AG04450 (cell line): ENCODE measurements at places on chromosomes 11 and 22.
A peak's percentile ranks its signal among the peaks of the same experiment; 100 is the strongest.

DNA sequence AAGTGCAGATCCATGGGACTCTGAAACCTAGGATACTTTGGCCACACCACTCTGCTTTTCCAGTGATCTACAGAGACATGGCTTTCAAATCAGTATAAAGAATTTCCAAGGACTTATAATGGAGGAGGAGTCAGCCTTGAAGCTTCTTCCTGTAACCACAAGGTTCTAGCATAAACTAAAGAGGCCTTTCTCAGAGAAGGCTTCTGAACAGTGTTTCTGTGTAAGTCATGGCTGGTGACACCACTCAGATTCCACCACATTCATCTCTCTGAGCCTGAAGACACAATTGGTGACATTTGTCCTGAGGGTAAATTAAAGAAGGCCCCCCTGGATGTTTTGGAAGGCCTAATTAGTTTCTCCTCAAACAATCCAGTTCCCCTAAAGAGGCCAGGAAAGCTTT is 29.0 kb upstream of the ADORA2A start:
- DNase-seq: no peak

GRCh38 chr11:130480711-130481140 is 32.3 kb downstream of the ADAMTS15 start:
- DNase-seq: no peak

DNA sequence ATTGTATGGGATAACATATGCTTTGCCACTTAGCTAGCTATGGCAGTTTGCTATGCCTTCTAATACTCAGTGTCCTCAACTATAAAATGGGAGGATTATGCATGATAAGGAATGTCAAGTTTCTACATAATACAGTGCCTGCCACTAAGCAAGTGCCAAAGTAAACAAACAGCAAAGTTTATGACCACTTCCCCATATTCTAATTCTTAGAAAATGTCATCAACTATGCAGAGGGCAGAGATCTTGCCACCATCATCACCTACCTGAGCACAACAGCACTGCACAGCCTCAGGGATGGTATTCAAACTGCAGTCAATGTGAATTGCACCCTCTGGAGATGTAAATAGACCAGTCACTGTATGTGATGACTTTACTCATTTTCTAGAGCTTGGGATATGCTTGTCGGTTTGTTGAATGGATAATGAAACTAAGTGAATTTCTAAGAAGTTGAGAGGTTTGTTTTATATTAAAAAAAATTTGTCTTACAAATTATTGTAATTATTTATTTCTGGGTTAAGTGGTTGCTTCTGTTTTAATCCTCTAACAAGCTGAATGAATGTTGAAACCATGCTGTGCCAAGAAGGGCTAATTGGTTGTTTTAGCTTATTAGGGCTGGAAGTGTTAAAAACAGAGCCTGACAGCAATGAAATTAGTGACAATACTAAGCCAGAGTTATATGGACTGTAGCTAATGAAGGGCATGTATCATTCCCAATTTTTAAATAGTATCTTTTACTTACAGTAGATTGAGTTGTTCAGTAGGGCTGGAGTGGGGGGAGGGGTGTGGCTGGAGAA is 398.4 kb downstream of the CNTN5 start:
- no peak for DNase-seq

GRCh38 chr22:38454353-38455075 is 485 bp downstream of the KCNJ4 start:
- no peak for DNase-seq

DNA sequence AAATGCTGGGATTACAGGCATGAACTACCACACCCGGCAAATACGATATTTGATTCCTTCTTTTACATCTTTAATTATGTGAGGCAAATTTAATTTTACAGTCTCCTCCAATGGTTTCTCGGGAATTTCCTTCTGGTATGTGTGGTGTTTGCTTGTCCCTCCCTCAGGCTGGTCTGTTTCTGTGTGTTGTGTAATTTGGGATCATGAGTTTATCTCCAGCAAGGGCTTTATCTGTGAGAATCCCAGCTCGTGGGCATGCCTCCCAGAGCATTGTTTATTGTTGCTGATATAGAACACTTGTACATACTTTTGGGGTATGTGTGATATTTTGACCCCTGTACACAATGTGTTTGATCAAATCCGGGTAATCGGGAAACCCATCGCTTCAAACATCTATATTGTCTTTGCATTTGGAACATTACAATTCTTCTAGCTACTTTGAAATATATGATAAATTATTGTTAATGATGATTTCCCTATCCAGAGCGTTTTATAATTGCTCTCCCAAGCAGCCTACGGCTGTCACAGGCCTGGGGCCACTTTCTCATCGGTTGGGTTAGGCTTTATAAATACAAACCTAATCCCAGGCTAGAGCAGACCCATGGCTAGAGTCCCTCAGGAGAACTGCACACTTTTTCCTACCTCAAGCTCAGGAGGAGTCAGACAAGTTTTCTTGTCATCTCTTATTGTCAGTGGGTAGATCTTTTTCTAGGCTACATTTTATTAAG is 15.0 kb upstream of the PRR5 start:
- DNase-seq: no peak

GRCh38 chr11:109902764-109903433 is 190.3 kb upstream of the ZC3H12C start:
- DNase-seq: no peak

DNA sequence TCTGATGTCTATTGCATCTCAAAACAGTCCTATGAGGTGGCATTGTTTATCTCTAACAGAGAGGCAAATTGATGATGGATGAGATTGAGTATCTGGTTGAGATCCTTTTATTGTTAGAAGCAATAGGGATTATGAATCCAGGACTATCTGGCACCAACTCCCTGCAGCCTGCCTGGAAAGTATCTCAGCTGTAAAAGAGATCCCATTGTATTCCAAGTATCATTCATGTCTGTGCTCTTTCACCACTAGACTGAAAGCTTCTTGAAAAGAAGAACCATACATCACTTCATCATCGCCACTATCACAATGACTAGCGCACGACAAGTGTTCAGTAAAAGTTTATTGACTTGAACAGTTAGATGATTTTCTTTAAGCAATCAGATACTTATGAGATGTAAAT is 41.9 kb upstream of the PCF11 start:
- no peak for DNase-seq

GRCh38 chr11:116840746-116841296 is 3.4 kb upstream of the APOA1 start:
- DNase-seq: no peak

DNA sequence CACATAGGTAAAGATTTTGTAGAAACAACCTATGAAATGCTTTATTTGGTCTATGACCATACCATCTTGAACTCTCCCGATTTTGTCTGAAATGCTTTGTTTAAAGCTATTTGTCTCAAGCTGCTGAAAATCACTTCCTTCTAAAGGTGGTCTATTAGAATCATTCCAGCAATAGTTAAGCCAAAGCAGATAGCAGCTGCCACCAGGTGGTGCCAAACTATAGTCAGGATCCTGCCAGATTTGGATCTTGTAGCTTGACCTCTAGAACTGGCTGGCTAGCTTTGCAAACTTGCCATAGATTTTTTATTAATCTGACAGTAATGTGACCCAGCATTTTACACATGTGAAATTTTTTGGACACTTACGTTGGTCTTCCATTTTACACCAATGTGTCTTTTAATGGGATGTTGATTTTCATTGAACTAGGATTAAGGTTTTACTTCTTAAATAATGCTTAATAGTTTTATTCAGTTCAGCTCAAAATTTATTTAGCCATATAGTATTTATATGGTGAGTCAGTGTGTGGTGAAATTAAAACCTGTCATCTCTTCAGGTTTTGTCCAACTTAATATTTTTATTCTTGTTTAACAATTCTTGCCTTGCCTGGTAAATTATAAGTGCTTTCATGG is 19.7 kb downstream of the CTR9 start:
- DNase-seq: no peak

DNA sequence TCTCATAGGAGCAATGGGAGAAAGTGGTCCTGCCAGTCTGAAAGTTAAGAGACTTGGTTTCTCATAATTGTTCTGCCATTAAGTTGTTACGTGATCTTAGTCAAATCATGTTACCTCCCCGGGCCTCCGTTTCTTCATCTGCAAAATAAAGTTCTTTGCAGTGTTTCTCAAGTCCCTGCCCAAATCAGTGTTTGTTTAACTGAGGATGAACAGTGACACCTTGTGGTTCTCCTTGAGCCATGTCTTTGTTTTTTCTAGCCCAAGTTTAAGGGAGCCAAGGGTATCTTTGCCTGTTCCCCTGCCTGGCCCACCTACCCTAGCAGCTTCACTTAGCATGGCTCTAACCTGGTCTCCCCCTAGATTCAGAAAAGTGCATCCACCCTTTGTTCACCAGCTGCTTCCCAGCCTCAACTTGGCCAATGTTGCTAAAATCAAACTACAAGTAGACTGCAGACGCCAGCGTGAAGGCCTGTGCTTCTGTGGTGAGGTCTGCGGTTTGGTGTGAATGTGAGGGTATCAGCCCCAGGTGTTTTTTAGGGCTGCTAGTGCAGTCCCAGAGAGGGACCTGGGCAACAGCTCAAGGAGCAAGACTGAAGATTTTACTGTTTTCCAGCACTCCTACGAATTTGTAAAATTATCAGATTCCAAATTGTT is 35.5 kb downstream of the FZD4 start:
- peak; percentile 59 for DNase-seq

DNA sequence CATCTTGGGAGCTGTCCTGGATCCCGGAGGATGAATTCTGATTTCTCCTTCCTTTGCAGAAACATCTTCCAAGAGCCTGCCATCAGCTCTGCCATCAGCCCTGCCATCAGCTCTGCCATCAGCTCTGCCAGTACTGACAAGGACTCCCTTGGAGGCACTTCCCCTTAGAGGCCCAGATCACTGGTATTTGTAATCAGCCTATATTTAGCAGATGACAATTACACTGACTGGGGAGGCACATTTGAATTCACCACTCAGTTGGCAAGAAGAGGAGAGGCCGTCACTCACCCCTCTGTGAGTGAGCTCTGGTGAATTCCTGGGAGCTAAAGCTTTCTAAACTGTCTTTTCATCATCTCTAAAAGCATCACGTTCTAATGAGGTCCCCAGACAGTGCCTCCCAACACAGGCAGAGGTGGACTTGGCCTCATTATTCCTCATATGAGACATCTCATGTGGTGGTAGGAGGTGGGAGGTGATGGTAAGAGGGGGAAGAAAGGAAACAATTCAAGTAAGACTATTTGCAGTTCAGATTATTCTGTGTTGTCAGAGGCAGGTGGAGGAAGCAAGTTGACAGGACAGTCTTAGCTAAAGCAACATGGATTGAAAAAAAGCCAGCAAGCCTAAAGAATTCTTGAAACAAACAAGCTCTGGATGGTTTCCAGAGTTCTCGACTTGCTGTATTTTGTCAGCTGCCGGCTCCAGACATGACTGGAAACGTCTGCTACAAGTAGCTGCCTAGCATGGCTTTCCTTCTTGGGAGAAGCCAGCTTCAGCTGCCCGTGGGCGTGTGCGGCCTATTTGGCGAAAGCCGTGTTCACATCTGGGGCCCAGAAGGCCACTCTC is 771.7 kb downstream of the TBC1D22A start:
- DNase-seq: no peak

GRCh38 chr11:11241284-11241683 is 111.8 kb downstream of the CSNK2A3 start:
- DNase-seq: no peak

- no peak for DNase-seq
Measured at GRCh38 chr11:74570266-74571061, 21.9 kb upstream of the POLD3 start.

DNA sequence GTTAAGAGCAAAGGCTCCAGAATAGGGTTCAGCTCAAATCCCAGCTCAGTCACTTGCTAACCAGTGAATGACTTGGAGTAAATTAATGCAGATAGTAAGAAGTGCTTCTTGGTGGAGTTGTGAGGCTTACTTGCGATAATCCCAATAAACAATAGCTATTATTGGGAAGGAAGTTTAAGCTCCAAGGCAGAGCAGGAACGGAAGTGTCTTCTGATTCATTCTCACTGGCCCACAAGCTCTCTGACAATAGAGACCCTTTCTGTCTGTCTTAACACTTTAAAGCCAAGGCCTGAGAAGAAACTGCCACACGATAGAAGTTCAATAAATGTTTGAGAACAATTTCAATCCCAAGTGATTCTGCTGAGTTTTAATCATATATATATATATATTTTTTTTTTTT is 155.4 kb downstream of the DBX1 start:
- no peak for DNase-seq

DNA sequence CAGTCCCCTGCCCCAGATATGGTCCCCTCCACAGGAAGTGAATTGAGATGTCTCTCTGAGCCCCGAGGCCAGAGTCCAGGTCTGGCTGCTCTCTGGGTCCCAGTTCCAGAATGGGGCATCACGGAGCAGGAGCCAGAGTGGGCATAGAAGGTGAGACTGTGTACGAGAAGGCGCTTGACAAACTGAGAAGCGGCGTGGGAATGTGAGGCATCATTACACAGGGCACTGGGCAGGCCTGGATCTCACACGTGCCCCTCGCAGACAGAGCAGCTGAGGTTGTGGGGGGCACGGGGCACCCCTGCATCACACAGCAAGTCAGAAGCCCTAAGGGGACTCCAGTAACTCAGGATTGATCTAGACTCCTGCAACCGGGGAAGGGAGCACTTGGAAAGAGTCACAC is 9.2 kb downstream of the STARD10 start:
- no peak for DNase-seq

GRCh38 chr11:113529606-113530005 is 54.4 kb upstream of the DRD2 start:
- no peak for DNase-seq

DNA sequence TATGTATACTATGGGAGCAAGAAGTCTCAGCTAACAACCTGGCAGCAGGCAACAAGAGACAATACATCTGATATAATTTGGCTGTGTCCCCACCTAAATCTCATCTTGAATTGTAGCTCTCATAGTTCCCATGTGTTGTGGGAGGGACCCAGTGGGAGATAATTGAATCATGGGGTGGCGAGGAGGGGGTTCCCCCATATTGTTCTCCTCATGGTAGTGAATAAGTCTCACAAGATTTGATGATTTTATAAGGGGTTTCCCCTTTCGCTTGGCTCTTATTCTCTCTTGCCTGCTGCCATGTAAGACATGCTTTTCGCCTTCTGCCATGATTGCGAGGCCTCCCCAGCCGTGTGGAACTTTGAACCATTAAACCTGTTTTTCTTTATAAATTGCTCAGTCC is 6.2 kb downstream of the DNAJC24 start:
- DNase-seq: no peak

DNA sequence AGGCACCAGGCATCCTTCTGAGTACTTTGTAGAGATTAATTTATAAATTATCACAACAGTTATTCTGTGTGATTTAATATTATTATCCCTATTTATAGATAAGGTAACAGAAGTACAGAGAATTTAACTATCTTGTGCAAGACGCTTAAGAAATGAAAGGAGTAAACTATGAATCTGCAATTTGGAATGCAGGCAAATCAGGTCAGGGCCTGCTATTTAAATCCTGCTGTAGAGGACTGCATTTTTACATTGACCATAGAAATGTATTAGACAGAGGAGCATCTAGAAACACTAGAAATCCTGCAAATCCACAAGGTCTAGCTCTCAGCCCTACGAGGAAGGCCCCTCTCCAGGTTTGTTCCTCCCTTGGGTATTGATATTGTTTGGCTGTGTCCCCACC is 336.2 kb downstream of the ETS1 start:
- peak; percentile 38 for DNase-seq

GRCh38 chr11:30328681-30329080 is 5.8 kb downstream of the ARL14EP start:
- no peak for DNase-seq

- DNase-seq: no peak
Measured at GRCh38 chr11:70826541-70827335, 425.6 kb downstream of the SHANK2 start.
